ENCODE measurements at places on chromosomes 2 and 18. TPM values are rescaled to one million over a fixed set of nuclear protein-coding genes. Genes with fewer than 3 reads are reported as not detected.

The CTAGE1 gene
- total RNA-seq, result not detected

The SULT1C2 gene
- total RNA-seq, result not detected

The IL1F10 gene
- not detected for total RNA-seq

The HOXD8 gene
- 7.7 TPM for total RNA-seq

The CYP26B1 gene
- not detected for total RNA-seq

The FER1L5 gene
- 0.59 TPM for total RNA-seq

The NFE2L2 gene
- 83.1 TPM for total RNA-seq

The IKZF2 gene
- total RNA-seq, result 9.5 TPM

The MRO gene
- total RNA-seq, result 1.6 TPM

Measured in smooth muscle cell of the umbilical artery (primary cell).